AML-193 (cell line): ENCODE measurements at places on chromosomes 2 and 18.

- DNase-seq, result no peak
Measured at GRCh38 chr2:166307326-166307725, 68.4 kb downstream of the SCN9A start.

DNA sequence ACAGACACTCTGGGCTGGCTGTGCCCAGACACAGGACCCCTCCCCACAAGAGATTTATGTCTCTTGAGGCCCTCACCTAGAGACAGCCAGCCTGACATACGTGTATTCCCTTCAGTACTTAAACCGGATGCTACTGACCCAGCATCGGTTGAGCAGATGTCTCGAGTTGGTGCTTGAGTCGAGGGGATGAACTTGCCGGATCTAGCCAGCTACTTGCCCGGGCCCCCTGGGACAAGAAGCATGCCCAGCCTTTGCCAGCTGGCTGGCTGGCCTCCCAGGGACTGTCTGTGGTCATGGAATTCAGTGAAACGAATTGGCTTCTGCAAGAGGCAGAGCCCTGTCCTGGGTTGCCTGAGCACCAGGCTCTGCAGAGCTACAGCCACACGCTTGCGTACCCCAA lies 36.0 kb downstream of the DNMT3A start:
- no peak for DNase-seq

GRCh38 chr18:70634576-70635147 lies 345.8 kb downstream of the SOCS6 start:
- DNase-seq, result no peak

DNA sequence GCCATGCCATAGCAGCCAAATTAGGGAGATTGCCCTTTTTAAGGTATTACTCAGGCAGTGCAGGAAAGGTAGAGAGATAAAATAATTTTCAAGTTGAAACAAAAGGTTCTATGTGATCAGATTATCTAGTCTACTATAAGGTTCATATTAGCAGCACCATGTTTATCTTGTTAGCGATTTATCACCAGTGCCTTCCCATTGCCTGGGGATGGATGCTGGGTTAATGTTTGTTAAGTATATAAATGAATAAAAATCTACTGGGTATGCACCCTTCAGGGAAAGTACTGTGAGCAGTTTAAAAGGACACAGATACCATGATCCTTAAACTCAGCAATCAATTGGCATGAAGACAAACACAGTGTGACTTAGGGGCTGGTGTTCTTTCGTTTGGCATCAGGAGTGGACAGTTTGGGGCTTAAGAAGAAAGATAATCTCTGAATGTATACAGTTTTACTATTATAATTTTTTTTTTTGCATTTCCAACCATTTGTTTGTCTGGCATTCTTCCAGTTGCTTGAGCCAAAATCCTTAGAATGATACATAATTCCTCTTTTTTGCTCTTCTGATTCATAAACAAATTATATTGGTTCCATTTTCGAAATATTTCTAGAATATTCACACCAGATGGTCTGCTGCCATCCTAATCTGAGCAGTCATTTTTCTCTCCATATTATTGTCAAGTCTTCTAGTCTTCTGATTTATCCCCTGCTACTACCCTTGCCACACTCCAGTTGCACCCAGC lies 512.8 kb upstream of the SLC8A1 start:
- no peak for DNase-seq

- DNase-seq, result no peak
Measured at GRCh38 chr2:19746137-19746600, 155.6 kb downstream of the TTC32 start.

DNA sequence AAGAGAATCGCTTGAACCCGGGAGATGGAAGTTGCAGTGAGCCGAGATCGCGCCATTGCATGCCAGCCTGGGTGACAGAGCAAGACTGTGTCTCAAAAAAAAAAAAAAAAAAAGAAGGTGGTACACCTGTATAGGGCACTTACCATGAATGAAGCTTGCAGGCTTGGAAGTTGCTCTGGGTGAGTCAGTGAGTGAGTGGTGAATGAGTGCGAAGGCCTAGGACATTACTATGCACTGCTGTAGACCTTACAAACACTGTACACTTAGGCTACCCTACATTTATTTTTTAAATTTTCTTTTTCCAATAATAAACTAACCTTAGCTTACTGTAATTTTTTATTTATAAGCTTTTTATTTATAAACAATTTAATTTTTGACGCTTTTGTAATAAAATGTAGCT lies 78.4 kb upstream of the ATG16L1 start:
- DNase-seq, result no peak

- DNase-seq, result no peak
Measured at GRCh38 chr18:63002803-63003445, 287.6 kb downstream of the PHLPP1 start.

- DNase-seq, result no peak
Measured at GRCh38 chr18:63378919-63379638, 12.1 kb upstream of the KDSR start.

- DNase-seq, result peak; percentile 52
Measured at GRCh38 chr18:77131100-77131651, 1.4 kb downstream of the MBP start.

DNA sequence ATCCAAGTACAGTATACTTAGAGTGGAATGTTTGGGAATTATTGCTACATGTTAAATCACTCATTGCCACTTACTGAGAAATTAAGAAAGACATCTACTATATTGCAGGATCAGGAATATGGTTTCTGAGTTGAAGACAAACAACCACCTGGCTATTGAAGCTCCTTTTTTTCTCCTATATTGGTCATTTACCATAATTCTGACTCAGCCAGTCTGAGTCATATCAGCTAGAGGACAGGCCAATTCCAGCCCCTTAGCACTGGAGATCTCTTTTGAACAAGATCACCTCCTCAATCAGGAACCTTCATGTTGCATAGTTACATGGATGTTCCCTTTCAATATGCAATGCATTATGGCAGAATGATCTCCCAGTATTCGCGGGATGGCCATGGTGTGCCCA lies 42.7 kb upstream of the CDH19 start:
- no peak for DNase-seq

DNA sequence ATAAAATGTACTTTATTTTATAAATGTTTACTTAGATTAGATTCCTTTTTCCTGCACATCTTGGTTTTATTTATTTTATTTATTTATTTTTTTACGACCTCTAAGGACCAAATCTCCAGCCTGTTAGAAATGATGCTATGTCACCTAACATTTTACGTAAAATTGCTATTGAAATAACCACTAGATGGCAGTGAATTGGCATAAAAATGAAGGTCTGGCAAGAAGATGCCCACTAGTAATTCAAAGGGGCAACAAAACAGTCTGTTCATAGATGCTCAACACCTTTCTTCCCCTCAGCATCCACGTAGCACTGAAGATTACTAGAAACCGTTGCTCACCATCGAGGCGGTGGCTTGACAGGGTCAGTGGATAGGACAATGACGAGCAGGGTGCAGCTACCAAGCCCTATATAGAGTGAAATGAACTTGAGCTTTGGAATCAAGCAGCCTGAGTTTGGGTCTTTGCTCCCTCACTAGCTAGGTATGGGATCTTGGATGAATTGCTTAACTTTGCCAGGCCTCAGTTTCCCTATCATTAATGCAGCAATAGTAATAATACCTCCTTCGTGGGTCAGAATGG lies 128.7 kb upstream of the L3MBTL4 start:
- peak; percentile 16 for DNase-seq

GRCh38 chr2:152452256-152452973 lies 117.4 kb downstream of the FMNL2 start:
- no peak for DNase-seq

GRCh38 chr18:75031717-75032317 lies 177.1 kb downstream of the PTGR3 start:
- no peak for DNase-seq

- no peak for DNase-seq
Measured at GRCh38 chr2:161030260-161031063, 129.8 kb upstream of the TANK start.

GRCh38 chr18:80145196-80145804 lies 36.2 kb downstream of the ADNP2 start:
- no peak for DNase-seq

- DNase-seq, result no peak
Measured at GRCh38 chr2:221958224-221958623, 340.6 kb downstream of the PAX3 start.

DNA sequence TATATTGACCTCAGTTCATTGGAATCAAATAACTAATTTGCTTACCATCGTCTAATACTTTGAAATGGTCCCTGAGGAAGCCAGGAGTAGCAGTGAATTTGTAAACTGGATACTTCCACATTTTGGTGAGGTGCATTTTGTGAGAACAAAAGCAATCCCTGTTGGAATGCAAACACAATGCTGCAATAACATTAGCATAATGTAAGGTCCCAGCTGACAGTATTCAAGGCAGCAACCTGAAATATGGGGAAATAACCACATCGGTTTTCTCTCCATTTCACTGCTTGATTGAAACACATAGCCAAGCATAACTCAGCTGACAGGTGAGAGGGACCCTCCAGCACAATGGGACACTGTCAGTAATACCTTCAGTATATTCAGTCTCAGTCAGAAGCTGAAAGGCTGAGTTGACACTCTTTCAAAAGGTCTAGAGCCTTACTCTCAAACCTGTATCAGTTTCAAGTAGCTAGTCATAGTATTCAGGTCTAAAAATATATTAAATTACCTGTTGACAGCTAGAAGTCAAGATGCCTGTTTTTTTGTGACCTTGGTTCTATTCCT lies 1311.9 kb upstream of the NRXN1 start:
- DNase-seq, result no peak

DNA sequence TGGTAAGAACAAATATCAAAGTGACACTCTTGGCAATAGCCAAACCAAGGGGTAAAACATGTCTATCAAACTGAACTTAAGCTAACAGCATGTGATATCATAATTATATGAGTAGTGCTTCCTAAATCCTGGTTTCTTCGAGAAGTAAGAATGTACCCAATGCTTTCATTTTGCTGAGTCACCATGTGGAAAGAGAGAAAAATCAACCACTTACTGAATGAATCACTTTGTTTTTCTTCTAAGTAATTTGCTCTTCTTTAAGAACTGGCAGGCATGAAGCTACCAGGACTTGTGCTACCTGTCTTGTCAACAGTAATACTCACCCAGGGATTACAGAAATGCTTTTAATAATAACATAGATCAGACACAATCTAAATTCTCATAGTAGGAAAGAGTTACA lies 19.0 kb upstream of the DUSP19 start:
- no peak for DNase-seq

GRCh38 chr2:202172439-202173211 lies 65.8 kb downstream of the SUMO1 start:
- DNase-seq, result no peak

GRCh38 chr2:14944562-14945346 lies 312.2 kb downstream of the LRATD1 start:
- DNase-seq, result no peak

GRCh38 chr18:44730803-44731529 lies 50.3 kb downstream of the SETBP1 start:
- DNase-seq, result no peak

DNA sequence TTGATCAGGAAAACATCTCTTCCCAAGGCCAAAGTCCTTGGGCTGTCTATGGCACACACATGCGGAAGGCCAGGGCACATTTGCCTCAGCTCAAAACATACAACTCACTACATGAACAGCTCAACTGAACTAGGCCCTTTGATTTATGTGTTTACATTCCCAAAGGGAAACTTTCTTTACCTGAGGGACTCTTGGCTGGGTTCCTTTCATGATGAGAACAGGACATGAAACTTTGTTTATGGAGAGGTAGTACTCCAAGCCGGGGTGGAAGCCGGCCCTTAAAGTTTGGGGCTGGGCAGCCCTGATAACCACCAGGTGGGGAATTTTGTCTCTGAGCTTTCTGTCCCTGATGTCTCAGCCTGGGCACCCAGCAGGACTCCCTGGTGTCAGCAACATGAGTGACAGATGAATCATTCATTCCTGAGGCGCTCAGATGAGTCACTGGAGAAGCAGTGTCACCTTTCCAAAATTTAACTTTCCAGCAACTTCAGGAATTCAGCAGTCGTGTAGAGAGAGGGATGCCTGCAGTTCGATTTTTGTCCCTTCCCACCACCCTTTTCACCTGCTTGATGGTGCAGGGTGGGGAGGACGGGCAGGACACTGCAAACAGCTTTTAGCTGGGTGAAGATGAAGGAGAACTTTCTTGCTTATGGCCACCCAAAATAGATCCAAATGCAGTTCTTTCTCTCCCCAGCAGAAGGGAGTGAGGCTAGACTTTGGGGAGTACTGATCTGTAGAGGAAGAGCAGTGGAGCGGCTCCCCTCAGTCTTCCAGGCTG lies 331.6 kb downstream of the DYSF start:
- DNase-seq, result no peak

- no peak for DNase-seq
Measured at GRCh38 chr2:97992836-97993825, 2.6 kb downstream of the TMEM131 start.

DNA sequence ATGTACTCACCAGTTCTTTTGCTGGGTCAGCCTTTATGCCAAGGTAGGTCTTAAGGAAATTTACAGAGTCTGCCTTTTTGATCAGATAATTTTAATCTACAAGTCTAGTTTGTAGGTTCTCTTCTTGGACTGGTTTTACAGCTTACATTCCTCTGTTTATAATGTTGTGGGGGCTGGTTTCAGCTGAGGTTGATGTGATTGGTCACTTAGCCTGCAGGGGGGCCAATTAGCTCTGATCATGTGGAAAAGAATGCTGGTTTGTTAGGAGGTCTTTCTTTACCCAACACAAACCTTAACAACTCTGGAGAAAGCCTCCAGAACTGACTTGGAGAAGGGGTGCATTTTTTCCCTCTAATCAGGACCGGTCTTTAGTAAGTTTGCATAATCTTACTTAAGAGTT lies at the start of gene KCNJ13:
TSS of gene KCNJ13 (minus strand) at position 131 of the 400 bp plus-strand sequence. CDS start 5,203 bp downstream, outside the sequence.
- no peak for DNase-seq

DNA sequence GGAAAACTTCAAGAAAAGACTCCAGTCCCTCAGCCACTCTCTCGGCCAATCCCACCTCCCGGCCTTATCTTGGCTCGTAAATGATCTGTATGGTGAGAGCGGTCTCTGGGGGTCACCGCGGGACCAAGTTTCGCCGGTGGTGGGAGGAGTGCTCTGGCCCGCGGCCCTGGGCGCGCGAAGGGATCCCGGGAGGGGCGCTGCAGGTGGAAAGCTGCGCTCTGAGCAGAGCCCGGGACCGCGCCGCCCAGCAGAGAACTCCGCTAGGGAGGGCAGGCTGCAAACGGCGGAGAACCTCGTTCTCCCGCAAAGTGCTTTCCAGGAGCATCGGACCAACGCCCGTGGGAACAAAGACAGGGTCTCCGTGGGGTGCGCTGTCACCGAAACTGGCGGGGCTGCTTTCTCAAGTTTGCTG lies 622 bp downstream of the LRP2 start:
- no peak for DNase-seq

DNA sequence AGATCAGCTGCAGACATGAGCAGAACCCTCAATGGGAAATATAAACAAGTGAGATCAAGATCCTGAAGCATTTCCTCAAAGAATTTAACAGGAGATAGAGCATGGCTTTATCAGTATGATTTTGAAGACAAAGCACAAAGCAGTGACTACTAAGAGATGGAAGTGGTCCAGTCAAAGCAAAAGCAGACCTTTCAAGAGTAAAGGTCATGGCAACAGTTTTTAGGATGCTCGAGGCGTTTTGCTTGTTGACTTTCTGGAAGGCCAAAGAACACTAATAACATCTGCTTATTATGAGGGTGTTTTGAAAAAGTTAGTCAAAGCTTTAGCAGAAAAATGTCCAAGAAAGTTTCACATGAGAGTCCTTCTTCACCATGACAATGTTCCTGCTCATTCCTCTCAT lies 128.5 kb downstream of the KCNE4 start:
- no peak for DNase-seq

- DNase-seq, result no peak
Measured at GRCh38 chr2:24870891-24871705, 48.9 kb downstream of the ADCY3 start.
